Activated naive CD4-positive, alpha-beta T cell treated with anti-CD3 and anti-CD28 coated beads, Interleukin-2, amount 10 ng/mL, durations not matched to agents 7 days and 5 days (primary cell): ENCODE measurements at places on chromosomes 2 and 18.

GRCh38 chr2:31254237-31255203 is 20.6 kb downstream of the EHD3 start:
- peak overlapping the region; percentile 38 for H3K27ac ChIP-seq
- DNase-seq: no peak
- no peaks in the 10 kb centered on the region for H3K36me3 ChIP-seq
- H3K4me3 ChIP-seq: no peak overlapping the region
- H3K4me1 ChIP-seq: peaks cover 5% of the 10 kb centered on the region

DNA sequence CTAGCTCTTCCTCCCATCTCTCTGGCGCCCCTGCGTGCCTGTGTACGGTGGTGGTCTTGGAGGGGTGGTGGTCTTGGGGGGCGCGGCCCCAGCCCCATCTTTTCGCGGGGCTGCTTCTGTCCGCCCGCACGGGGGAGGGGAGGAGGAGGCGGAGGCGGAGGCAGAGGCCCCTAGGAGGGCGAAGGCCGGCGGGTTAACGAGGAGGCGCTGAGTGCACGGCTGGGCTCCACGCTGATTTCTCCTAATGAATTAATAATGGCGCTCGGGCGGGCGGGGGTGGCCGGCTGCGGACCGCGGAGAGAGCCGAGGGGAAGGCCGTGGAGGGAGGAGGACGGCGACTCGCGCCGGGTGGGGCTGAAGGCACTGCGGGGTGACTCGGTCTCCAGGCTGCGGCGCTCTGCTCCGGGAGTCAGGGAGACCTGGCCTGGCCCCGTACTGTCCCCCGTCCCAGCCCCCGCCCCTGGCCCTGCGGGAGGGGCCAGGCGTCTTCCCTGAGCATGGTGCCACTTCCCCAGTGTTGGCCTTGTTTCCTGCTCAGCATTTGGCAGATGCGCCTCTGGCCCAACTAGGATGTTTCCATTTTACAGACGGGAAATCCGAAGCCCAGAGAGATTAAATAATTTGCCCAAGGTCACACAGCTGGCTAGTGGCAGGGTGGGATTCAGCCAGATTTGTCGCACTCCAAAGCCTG is 6.0 kb downstream of the GAREM2 start:
- H3K27me3 ChIP-seq: peaks cover 93% of the 10 kb centered on the region
- H3K4me3 ChIP-seq: no peak overlapping the region
- H3K27ac ChIP-seq: no peak overlapping the region
- DNase-seq: no peak
- H3K36me3 ChIP-seq: peaks cover 1% of the 10 kb centered on the region

DNA sequence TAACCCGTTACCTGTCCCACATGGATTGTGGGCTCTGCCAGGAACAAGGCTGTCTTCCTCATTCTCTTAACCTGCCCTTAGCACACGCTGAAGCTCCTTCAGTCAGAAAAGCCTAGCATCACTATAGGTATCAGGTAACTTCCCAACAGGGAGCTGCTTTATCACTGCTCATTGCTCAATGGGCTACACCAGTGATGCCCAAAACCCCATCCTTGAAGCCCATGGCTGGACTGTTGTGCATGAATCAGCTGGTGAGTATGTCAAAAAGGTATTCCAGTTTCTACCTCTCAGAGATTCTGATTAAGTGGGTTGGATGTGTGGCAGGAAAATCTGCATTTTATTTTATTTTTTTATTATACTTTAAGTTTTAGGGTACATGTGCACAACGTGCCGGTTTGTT is 362.2 kb downstream of the LRATD1 start:
- peaks cover 12% of the 10 kb centered on the region for H3K27me3 ChIP-seq
- DNase-seq: no peak
- H3K27ac ChIP-seq: no peak overlapping the region
- no peak overlapping the region for H3K4me3 ChIP-seq
- no peaks in the 10 kb centered on the region for H3K4me1 ChIP-seq
- no peaks in the 10 kb centered on the region for H3K36me3 ChIP-seq

GRCh38 chr2:118056165-118056534 is 32.1 kb upstream of the INSIG2 start:
- no peak overlapping the region for H3K27ac ChIP-seq
- no peak overlapping the region for H3K4me3 ChIP-seq
- H3K27me3 ChIP-seq: peaks cover 40% of the 10 kb centered on the region
- peaks cover 5% of the 10 kb centered on the region for H3K4me1 ChIP-seq
- DNase-seq: no peak
